B cell (primary cell): ENCODE measurements at places on chromosomes 5 and 9.

DNA sequence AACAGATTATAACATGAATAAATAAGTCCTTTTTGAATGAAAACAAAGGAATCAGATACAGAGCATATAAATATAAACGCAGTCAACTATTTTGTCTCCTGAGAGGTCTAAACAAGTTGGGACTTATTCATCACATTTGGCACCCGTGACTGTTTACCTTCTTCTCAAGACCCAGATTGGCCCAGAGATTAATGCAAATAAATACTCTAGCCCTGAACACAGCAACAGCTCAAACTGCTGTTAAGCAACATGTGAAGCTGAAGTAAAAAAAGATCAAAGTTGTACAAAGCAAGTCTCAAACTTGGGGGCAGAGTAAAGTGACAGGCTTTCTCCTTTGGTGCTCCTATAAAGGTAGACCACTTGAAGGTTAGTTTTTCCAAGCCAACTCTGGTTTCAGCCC is 95.0 kb upstream of the NR5A1 start:
- DNase-seq, result no peak

DNA sequence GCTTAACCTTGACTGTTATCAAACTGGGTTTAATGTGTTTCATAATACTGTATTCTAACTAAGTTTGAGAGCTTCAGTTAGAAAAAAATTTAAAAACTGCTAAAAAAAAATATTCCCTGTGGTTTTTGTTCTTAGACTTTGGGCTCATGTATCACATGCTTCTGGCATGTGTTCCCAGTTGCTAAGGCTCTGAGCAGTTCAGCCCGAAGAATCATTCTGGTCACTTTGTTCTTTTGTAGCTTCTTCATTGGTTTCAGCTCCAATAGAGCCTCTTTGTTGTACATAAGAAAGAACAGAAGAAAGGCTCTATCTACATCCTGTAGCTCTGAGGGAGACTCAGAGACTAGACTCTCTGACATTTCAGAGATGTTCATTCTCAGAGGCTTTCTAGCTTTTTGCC is 25.6 kb downstream of the KCNN2 start:
- DNase-seq, result no peak

DNA sequence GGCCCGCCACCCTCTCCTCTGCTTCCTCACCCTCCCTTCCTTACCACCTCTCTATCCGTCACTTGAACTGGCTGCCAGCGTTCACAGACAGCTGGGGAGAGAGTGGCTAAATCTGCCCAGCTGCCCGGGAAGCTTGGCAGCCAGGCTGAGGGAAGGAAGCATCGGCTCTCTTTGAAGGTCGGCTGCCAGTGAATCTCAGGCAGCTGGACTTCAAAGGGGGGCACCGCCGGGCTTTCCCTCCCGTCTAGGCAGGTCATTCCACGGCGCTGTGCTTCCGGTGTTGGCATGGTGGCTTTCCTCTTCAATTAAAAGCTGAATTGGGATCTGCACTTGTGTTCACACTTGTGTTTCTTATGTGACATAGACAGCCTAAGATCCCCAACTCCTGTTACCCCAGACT is 174.0 kb downstream of the GDNF start:
- DNase-seq, result no peak

DNA sequence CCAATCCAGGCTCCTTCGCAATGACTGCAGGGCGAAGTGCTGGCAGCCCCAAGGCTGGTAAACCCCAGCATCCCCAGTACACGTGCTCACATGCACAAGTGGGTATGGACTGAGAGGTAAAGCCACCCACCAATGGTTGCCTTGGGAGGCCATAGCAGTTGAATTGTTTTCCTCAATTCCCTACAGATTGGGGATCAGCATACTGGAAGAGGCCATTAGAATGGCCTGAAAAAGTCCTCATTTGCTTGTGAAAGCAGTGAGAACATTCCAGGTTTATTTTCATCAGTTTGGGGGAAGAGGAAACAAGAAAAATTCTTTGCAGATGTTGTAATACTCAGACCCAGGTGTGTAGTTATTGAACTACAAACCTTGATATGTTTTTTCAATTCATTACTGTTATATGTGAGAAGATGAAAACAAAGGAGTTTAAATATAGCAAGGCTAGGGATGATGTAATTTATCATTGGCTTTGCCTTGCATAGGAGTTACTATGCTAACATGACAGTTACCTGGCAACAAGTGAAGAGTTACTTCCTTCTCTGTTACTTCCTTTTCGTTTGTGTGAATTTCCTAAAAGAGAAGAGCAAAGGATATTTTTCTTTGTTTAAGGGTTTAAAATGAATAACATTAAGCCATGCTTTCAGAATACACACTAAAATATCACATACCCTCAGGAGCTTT is 36.4 kb downstream of the MTMR12 start:
- peak; percentile 76 for DNase-seq

DNA sequence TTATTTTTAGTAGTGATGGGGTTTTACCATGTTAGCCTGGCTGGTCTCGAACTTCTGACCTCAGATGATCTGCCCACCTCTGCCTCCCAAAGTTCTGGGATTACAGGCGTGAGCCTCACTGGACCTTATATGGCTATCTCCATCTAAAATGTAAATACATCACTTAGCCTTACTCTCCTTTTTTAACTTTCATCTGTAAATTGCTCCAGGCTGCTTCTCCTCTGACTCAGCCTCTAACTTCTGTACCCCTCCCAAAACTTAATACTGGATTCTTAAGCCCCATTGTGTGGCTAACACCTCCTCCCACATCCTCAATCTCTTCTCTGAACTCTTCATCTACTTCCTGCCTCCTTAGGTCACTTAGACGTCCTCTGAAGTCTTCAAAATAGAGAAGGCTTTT is 4.0 kb downstream of the SNX30 start:
- DNase-seq, result no peak

GRCh38 chr5:16143361-16144049 is 36.1 kb downstream of the MARCHF11 start:
- DNase-seq, result no peak

GRCh38 chr9:17230646-17231045 is 95.8 kb downstream of the CNTLN start:
- DNase-seq, result no peak

DNA sequence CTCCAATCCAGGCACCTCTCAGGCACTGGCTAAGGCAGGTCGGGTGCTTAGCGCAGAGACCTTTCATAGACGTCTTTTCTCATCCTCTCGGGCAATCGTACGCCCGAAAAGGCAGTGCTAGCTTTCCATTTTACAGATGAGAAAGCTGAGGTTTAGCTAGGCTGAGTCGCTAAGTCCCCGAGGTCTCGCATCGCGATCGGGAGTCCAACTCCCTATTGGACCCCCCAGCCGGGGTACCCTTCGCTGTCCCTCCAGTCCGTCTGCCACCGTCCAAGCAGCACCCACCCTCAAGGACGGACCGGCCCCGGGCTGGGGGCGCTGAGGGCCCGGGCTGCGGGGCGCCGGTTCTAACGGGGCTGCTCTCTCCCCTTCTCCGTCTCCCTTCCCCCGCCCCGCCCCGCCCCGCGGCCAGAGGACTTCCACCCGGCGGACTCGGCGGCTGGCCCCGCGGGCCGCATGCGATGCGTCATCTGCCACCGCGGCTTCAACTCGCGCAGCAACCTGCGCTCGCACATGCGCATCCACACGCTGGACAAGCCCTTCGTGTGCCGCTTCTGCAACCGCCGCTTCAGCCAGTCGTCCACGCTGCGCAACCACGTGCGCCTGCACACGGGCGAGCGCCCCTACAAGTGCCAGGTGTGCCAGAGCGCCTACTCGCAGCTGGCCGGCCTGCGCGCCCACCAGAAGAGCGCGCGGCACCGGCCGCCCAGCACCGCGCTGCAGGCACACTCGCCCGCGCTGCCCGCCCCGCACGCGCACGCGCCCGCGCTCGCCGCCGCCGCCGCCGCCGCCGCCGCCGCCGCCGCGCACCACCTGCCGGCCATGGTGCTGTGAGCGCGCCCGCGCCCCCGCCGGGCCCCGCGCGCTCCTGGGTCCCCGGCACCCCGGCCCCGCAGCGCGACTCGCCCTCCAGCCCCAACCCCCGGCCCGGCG is 12.5 kb upstream of the EXOSC2 start:
- DNase-seq, result peak; percentile 73

- DNase-seq, result no peak
Measured at GRCh38 chr9:80866576-80867227, 822.6 kb downstream of the TLE1 start.

DNA sequence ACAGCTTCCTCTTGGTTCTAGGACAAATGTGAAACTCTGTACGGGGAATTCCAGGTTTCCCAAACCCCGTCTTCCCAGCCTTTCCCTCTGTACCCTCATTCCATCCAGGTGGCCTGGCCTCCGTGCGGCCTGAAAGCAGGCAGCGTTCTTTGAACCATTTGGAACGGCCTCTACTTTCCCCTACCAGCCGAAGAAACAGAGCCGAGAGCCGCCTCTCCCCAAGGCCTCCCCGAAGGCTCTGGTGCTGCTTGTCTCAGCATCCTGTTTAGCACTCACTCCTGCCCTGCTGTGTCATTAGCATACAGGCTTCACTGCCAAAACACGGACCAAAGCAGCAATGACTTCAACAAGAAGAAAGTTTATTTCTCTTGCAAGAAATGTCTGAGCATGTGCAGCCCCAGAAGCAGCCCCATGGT is 137.7 kb downstream of the HSD17B3 start:
- no peak for DNase-seq

GRCh38 chr5:25181249-25181648 is 536.5 kb upstream of the CDH10 start:
- DNase-seq, result no peak

GRCh38 chr9:131120620-131121228 is 4.7 kb upstream of the NUP214 start:
- no peak for DNase-seq

GRCh38 chr5:92513067-92513466 is 1068.0 kb downstream of the NR2F1-AS1 start:
- no peak for DNase-seq

- DNase-seq, result no peak
Measured at GRCh38 chr9:98765256-98765655, 31.1 kb downstream of the ANKS6 start.

GRCh38 chr5:55576661-55577060 is 41.9 kb upstream of the PLPP1 start:
- no peak for DNase-seq

DNA sequence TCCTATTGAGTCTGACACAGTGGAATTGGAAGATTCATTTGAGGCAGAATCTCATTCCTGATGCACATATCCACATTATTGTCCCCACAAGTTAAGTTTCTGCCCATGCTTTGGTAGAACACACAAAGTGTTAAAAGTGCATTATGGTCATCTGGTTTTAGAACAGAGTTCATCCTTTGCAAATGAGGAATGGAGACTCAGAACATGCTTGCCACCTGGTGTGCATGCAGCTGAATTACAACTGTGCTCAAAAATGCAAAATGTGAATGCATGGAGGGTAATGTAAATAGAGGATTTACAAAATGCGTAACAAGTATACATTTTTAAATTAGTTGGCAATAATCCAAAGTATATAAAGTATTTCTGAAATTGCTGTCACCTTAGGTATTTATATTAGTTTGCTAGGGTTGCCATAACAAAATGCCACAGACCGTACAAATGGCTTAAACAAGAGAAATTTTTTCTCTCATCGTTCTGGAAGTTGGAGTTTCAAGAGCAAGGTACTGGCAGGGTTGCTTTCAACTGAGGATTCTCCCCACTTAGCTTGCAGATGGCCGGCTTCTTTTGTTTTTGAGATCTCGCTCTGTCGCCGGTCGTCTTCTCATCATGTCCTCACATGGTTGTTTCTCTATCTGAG is 671.1 kb downstream of the TAF11L14 start:
- peak; percentile 53 for DNase-seq

DNA sequence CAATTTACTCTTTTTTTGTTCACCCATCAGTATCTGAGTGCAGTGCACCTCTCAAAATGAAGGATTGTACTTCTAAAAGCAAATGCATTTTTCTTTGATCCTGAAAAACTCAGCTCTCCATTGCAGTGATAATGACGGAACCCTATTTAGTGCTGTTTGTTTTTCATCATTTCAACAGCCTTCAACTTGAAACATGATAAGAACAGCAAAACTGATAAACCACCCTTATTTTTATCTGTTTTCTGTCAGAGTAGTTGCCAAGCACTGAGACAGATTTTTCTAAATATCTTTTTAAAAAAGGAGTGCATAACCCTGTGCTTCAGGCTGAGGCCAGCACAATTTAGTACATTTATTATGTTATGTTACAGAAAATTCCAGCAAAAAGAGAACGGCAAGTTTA is 549.8 kb upstream of the DMAC1 start:
- DNase-seq, result no peak

DNA sequence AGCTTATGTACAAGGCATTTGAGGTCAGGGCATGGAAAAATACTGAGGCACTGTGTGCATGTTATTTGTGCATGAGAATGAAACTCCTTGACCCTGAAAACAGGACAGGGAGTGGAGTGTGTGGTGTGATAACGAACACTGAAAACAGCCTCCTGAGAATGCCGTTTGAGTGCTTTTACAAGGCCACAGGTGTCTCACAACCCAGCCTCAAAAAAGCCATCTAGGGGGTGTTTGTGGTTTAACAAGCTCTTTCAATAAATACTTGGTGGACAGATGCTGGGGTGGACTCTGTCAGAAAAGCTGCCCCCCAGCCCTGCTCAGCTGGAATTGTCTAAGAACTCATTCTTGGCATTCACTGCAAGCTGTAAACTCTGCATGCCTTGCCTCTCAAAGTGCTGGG is 94.0 kb upstream of the SLC25A48 start:
- DNase-seq, result no peak

DNA sequence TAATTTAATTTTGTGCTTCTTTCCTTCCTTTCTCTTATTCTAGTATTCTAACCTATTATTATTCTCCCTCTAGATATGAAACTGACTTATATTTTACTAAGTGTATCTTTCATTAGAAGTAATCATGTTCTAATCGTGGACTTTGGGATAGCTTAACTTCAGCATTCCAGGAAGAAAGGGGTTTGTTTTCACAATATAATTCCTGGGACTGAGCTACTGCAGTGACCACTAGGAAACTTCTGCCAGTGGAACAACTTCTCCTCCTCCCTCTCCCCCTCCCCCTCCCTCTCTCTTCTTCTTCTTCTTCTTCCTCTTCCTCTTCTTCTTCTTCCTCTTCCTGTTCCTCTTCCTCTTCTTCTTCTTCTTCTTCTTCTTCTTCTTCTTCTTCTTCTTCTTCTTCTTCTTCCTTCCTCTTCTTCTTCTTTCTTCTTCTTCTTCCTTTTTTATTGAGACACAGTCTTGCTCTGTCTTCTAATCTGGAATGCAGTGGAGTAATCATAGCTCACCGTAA is 127.9 kb downstream of the NNT start:
- DNase-seq, result no peak

- DNase-seq, result no peak
Measured at GRCh38 chr5:171315386-171315891, 6.4 kb downstream of the TLX3 start.

DNA sequence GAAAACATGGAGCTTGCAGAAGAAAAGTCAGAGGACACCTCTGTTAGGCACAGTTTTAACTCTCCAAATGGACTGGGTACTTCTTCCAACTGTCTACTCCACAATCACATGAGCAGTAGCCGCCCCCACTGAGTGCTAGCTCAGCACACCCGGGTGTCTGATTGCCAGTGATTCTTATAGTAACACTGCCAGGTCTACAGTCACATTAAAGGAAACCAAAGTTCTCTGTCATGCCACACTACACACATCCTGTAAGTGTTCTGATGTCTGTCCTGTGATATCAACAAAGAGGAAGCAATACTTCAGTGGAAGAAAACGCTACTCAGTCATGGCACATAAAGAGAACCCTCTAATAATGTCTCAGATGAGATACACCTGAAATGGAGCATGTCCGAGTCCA is at the start of gene HAVCR2:
HAVCR2 (minus strand) TSS at position 69 of the 400 bp plus-strand sequence; CDS start at position 8, 61 bp downstream.
- DNase-seq, result peak; percentile 67
